ENCODE measurements at places on chromosomes 7 and 10. TPM values are rescaled to one million over a fixed set of nuclear protein-coding genes. Genes with fewer than 3 reads are reported as not detected.

GRCh38 chr10:90424730-90425129 is 433.1 kb downstream of the HTR7 start:
- DNase-seq = peak; percentile 52

- no peak for DNase-seq
Measured at GRCh38 chr10:18743926-18744325, 84.7 kb downstream of the ARL5B start.

DNA sequence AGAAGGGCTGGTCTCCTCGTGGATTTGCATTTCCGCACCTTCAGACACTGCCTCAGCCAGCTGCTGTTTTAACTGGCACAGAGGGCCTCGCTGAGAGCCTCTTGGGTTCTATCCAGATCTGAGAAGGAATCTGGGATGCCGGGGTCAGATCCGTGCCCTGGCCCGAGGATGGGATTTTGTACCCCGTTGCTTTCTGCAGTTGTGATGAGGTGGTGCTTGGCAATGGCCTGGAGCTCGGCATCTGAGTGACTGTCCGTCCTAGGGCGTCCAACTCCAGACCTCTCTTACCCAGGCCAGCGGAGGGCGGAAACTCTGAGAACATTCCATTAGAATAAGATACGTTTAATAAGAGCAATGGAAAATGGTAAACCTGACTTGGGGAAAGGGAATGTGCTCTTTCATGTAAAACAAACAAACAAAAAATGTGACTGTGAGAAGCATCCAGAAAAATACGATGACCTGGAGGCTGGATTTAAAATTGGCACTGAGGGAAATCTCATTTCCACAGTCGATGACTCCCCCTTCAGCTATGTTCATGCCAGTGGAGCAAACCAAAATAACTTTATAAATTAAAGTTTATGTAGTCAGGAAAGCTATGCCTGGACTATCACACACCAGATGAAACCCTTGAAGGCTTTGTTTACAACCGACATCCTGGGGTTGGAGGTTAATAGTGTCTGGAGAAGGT is 39.6 kb downstream of the GRK5 start:
- peak; percentile 85 for DNase-seq

GRCh38 chr7:20917603-20918002 is 130.9 kb upstream of the SP8 start:
- DNase-seq = no peak

- DNase-seq = no peak
Measured at GRCh38 chr7:24714676-24715010, 42.6 kb downstream of the GSDME start.

DNA sequence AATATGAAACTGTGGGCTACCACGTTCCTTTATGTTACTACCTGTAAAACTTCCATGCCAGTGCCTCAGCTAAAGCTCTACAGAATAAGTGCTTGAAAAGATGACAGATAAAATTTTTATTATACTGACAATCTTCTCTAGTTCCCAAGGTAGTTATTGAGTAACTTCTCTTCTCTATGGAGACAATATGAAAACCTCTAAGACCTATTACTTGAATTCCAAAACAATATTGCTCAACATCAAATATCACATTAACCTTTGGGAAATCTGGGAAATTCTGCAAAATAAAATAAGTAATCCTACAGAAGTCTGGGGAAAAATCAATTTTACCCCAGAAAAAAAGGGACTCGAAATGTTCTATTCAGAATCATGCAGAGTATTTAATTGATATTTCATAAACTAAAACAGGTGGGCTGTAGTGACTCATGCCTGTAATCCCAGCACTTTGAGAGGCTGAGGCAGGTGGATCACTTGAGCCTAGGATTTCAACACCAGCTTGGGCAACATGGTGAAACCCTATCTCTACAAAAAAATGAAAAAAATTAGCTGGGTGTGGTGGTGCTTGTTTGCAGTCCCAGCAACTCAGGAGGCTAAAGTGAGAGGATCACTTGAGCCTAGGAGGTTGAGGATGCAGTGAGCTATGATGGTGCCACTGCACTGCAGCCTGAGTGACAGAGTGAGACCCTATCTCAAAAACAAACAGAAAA is 23.8 kb upstream of the ANK3 start:
- peak; percentile 94 for DNase-seq

DNA sequence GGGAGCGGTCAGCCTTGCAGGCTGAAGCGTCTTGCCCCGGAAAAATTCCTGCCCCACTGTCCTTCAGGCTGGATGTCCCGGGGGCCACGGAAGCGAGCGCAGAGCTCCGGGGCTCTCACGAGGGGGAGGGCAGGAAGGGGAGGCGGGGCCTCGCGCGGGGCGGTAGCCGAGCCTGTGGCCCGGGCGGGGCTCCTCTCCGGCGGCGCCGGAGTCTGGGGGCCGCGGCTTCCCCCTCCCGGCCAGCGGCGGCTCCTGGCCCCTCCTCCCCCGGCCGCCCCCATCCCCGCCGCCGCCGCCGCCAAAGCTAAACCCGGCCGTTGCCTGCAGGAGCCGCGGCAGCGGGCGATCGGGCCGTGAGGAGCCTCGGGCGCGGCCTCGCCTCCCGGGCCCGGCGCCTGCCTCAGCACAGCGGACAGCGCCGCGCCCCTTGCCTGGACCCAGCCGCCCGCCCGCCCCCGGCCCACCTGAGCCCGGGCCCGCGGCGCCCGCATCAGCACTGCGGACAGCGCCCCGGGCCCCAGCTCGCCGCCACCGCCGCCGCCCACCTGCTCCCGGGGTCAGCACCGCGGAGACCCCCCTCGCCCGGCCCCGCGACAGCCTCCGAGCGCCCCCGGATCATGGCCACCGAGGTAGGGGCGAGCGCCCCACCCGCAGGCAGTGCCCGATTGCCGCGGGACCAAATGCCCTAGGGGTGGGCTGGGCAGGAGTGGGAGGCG is at the start of gene GOLGA7B:
GOLGA7B (plus strand) TSS at position 157 of the 716 bp plus-strand sequence; CDS start at position 618, 461 bp downstream.
- DNase-seq = no peak

- DNase-seq = peak; percentile 14
Measured at GRCh38 chr10:30917789-30918188, 113.9 kb downstream of the ZNF438 start.

DNA sequence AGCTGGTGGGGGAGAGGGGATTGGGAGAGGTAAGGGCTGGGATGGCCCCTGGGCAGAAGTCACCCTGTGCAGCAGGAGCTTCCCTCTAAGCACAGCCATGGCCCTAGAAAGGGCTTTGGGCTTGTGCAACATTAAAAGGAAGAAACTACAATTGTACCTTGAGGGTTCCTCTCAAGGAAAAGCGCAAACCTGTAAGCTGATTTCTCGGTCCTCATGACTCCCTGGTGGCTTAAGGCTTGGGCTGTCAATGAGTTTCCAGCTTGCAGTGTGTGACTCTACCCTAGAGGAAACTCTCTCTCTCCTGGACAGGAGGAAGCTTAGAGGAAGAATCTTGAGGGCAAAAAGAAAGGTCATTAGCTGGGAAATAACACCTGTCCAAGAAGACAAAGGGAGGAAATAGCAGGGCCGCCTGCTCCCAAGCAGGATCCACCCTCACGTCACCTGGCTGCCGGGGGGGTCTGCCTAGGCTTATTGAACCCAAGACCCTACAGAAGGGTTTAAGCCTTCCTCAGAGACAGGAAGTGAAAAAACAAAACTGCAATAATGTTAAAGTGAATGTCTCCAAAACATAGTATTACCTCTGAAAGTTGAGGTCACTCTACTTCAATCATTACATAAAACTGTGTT is 112.5 kb downstream of the WDR11 start:
- no peak for DNase-seq

DNA sequence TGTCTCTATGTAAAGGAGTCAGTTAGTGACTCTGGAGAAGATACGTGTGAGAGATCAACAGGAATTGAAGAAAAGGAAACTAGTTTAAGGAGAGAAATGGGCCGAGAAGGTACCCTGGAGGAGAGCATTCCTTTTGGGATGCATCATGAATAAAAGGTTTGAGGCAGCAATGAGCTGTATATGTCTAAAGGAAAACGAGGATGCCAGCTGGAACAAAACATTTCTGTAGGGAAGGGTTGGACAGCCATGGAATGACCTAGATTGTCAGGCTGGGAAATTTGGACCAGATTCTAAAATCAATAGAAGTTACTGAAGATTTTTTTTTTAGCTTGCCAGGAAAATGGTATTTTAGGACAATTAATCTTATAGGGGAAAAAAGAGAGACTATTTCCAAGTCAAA is 17.2 kb upstream of the MPP7 start:
- no peak for DNase-seq

DNA sequence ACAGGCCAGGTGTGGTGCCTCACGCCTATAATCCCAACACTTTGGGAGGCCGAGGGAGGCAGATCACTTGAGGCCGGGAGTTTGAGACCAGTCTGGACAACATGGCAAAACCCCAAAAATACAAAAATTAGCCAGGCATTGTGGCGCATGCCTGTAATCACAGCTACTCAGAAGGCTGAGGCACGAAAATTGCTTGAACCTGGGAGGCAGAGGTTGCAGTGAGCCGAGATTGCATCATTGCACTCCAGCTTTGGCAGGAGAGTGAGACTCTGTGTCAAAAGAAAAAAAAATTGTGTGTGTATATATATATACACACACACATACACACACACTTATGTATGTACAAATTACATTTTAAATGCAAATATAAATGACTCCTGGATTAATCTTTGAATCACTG is 76.8 kb upstream of the LRRN3 start:
- no peak for DNase-seq

- no peak for DNase-seq
Measured at GRCh38 chr7:20217193-20217948, at the start of gene MACC1. TSS of gene MACC1 (minus strand) at chr7:20217384. CDS start at chr7:20161862, 55,522 bp downstream.

DNA sequence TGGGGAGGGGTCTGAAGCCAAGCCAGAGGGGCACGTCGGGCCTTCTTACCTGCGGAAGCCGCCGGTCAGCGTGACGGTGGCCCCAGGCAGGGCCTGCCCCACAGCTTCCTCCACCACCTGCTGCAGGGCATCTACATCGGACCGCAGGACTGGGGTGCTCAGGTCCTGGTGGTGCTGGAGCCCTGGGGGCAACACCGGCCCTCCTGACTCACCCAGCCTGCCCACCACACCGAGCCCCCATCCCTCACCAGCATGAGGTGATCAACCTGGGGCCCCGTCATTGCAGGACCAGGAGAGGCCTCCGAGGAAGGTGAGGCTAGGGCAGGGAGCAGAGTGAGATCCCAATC is 8.0 kb downstream of the POLM start:
- no peak for DNase-seq

DNA sequence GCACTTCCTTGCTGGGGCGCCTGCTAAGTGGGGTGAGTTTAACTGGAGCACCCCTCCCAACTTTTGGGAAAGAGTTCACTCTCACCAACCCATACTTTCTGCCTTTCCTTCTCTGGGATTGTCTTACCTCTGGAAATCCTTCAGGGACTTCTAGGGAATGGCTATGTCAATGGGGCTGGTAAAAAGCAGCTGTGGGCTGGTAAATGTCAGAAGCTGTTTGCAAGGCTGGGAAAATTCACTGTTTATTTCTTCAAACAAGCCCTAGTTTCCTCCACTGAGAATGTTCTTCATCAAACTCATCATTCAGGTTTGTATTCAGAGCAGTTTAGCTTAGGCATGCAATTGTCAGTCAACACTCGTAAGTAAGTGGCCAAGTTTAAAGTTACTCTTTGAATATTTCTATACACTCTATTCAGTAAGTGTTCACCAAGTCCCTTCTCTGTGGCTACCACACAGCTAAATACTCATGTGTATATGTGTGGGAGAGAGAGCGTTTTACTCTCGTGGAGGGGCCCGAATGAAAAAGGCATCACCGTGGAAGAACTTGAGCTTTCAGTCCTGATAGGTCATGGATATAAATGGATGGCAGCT is 654.8 kb downstream of the LRMDA start:
- DNase-seq = no peak

- DNase-seq = no peak
Measured at GRCh38 chr10:86765548-86765947, 9.1 kb downstream of the BMPR1A start.

GRCh38 chr7:29254591-29254990 is 60.0 kb downstream of the CHN2 start:
- DNase-seq = no peak

DNA sequence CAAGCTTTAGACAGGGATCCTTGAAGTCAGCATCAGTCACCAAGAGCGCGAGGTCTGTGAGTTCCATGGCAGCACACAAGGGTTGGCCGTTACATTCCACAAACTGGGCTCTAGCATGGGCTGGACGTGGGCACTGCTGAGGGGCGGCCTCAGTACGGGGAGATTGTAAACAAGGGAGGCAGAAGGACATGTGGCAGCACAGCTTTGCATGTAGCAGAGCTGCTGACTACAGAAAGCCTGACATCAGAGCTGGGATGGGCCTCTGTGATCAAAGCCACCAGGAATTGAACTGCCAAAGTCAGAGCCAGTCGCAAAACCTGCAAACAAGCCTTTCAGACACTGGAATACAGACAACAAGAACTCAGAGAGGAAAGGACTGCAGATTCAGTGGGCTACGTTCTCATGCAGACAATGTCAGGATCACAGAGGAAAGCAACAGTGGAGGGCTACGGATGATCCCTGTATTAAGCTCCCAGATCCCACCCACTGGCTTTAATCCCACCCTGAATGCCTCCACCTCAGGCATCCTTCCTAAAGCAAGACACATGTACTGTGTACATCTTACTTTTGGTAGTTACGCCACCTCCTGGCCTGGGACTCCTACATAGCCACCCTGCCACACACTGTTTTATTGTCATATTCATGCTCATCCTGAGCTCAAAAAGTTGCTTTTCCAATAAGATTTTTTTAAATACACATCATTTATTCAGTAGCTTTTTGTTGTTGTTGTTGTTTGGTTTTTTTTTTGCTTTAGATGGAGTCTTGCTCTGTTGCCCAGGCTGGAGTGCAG is 291.1 kb upstream of the IMMP2L start:
- DNase-seq = no peak

GRCh38 chr7:135317676-135318325 is 84.2 kb downstream of the STRA8 start:
- DNase-seq = no peak

Gene KCND2
- 0.34 TPM for total RNA-seq

Gene SRRM3
- total RNA-seq = 0.40 TPM

Gene PKD1L1
- total RNA-seq = 0.06 TPM

Gene SGMS1
- 32.4 TPM for total RNA-seq

Gene STK31
- total RNA-seq = not detected

Gene LIPK
- total RNA-seq = 0.17 TPM

Gene C10orf62
- 0.11 TPM for total RNA-seq

Gene CCDC3
- 3.2 TPM for total RNA-seq

Data from LHCN-M2 (cell line).